ENCODE measurements at places on chromosomes 13 and 19.

- no peak for DNase-seq
Measured at GRCh38 chr19:5424192-5424973, 30.8 kb upstream of the ZNRF4 start.

DNA sequence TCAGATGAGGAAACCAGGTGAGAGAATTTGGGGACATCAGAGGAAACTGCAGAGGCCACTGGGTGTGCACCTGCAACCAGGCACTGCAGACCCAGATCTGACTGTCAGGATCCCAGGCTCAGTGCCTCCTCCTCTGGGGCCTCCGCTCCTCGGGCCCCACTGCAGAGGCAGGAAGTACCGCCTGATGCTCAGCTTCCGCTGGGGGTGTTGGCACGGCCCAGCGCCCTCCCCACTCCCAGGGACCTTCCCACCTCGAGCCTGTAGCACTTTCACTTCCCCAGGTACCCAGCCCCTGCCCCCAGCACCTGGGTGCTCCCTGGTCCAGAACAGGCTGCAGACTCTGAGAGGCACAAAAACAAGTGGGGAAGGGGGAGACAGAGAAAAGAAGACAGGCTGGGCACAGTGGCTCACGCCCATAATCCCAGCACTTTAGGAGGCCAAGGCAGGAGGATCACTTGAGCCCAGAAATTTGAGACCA is 1.4 kb upstream of the CD37 start:
- DNase-seq = no peak

- no peak for DNase-seq
Measured at GRCh38 chr19:50319156-50319555, 10.0 kb downstream of the KCNC3 start.

GRCh38 chr13:99657848-99658260 is 156.6 kb downstream of the TM9SF2 start:
- no peak for DNase-seq

DNA sequence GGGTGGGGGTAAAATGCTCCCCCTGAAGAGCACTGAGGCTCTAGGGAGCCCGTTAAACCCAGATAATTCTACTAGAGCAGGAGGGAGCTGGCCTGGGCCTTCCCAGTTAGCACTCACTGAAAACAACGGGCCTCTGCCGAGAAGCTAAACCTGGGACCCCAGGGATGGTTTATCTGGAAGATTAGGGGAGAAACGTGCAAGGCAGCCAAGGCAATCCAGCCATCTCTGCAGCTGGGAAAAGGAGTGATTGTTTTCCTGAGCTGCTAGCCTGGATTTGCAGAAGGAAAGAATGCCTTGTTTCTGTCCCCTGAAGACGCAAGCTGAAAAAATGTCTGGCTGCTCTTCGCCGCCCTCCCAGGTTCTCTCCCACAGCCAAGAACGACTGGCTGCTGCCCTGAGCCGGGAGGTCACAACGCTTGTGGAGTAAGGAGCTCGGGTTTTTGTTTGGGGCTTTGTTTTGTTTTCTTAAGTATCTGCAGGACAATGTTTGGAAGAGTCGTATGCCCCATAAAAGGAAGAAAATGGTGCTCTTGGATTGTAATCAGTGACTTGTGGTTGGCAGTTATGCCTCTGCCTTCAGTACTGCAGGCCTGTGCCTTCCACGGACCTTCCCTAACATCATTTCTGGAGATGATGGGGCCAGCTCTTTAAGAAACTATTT is 31.5 kb downstream of the COL4A2 start:
- no peak for DNase-seq

GRCh38 chr13:48930918-48931317 is 44.8 kb upstream of the FNDC3A start:
- DNase-seq = no peak

GRCh38 chr13:50275392-50276063 is 260.3 kb downstream of the KCNRG start:
- DNase-seq = no peak

DNA sequence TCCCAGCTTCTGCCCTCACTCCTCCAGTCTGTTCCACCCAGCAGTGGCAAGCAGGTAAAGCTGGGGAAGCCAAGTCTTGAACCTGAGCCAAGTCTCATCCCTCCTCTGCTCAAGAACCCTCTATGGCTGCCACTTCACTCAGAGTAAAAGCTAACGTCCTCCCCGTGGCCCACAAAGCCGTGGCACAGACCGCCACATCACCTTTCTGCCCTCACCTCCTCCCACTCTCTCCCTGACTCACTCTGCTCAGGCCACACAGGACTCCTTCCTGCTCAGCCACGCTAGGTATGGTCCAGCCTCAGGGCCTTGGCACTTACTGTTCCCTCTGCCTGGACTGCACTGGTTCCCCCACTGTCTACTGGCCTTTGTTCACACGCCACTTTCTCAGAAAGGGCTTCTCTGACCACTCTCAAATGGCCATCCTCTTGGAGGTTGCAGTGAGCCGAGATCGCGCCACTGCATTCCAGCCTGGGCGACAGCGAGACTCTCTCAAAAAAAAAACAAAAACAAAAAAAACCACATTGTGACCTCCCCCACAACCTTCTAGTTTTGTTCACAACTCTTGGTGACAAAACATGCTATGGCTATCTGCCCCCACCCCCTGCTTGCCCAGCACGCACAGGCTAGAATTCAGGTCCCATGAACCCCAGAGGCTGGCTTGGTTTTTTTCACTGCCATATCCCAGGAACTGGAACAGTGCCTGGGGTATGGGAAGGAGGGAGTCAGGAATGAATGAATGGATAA is 15.8 kb downstream of the NDUFB7 start:
- DNase-seq = no peak

GRCh38 chr13:70829748-70830147 is 721.5 kb upstream of the KLHL1 start:
- DNase-seq = peak; percentile 1

- DNase-seq = no peak
Measured at GRCh38 chr13:112174476-112175110, 107.6 kb downstream of the SOX1 start.

DNA sequence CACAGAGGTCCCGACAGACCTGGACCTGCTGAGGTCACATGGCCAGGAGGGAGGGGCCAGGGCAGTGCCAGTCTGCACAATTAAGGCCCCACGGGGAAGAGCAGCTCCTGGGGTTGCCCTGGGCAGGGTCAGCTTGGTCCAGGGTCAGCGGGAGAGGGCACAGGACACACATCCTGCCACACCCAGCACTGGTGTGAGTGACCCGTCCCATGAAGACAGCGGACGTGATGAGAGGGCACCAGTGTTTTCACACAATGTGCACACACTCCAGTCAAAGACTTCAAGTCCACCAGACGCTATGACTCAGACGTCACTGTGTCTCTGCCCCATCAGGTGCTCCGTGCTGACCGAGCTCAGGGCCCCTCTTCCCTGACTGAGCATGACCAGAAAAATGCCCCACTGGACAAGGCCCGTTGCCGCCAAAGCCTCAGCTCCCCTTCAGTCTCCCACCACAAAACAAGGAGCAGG is 4.2 kb downstream of the TMEM259 start:
- DNase-seq = no peak

DNA sequence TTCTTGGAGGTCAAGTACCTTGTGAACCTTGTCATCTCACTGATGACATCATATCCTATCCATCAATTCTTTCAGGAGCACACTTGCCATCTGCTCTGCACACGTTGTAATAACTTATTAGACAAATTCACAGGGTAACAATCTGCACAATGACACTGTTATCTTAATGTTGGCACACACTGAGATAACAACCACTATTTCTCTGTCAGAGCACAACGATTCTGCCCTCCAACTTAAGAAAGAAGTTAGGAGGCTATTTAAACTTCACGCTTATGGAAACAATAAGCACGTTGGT is 351.3 kb downstream of the DACH1 start:
- DNase-seq = no peak

GRCh38 chr13:108911807-108912206 is 282.4 kb downstream of the MYO16 start:
- no peak for DNase-seq

- DNase-seq = peak; percentile 93
Measured at GRCh38 chr19:48752496-48753365, at the start of gene FUT1. FUT1 (minus strand) TSS chr19:48752641; CDS start chr19:48751281, 1,360 bp downstream.

DNA sequence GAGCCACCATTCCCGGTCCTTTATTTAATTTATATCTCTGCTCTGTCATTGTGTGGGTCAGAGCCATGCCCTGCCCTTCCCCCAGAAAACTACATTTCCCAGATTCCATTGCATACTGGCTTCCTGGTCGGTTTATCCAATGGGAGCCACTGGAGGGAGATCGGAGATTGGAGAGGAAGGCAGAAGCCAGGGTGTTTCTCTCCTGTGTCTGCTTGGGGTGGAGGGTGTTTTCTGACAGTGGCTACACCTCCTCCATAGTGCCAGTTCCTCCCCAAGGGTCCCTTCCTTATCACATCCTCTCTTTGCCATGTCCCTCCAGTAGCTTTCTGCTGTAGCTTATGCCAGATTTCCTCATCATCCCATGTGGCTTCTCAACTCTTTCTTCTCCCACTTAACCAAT is 19.0 kb downstream of the OLFM2 start:
- DNase-seq = no peak
